HEK293T (cell line): ENCODE measurements at places on chromosomes 11 and 22.

DNA sequence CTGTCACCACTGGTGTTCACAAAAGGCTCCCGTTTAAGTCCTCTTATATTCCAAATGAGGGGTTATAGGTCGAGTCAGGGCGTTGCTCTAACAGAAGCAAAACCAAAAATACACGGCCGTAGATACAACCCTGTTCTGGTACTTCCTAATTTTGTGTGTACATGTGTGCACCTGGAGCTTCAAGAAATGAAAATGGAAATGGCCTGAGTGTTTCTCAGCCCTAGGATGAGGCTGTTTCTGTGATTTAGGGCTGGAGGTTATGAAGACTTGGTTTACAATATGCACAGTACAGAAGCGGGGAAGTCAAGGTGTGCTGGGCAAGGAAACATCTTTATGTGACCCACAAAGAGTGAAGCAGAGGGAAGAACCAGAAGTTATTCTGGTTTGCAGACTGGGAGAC, 110.4 kb upstream of the OR4B1 start:
- no peak for DNase-seq

GRCh38 chr11:119091178-119091577, 6.5 kb downstream of the HMBS start:
- DNase-seq: no peak

- DNase-seq: no peak
Measured at GRCh38 chr11:72209101-72209500, 7.5 kb upstream of the FOLR2 start.

- no peak for DNase-seq
Measured at GRCh38 chr11:87059596-87060390, 22.1 kb downstream of the TMEM135 start.

- DNase-seq: no peak
Measured at GRCh38 chr11:111523343-111523742, 8.8 kb downstream of the HOATZ start.

DNA sequence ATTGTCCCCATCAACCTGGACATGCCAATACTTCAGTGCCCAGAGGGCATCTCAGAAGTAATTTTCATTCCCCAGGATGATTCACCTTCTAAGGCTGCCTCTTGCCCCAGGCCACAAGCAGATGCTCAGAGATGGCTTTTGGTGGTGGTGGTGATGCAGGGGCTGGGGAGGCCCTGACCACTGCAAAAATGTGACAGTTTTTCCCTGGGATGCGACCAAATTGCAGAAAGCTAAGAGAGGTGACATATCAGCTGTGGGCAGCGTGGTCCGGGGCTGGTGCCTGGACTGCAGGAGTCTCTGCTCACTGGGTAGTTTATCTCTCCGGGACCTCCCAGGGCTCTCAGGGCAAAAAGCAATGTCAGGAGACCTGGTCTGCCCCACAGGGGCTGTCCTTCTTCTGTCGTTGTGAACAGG, 39.7 kb upstream of the ACCSL start:
- DNase-seq: no peak

GRCh38 chr11:70424765-70425344, 26.5 kb downstream of the CTTN start:
- no peak for DNase-seq

DNA sequence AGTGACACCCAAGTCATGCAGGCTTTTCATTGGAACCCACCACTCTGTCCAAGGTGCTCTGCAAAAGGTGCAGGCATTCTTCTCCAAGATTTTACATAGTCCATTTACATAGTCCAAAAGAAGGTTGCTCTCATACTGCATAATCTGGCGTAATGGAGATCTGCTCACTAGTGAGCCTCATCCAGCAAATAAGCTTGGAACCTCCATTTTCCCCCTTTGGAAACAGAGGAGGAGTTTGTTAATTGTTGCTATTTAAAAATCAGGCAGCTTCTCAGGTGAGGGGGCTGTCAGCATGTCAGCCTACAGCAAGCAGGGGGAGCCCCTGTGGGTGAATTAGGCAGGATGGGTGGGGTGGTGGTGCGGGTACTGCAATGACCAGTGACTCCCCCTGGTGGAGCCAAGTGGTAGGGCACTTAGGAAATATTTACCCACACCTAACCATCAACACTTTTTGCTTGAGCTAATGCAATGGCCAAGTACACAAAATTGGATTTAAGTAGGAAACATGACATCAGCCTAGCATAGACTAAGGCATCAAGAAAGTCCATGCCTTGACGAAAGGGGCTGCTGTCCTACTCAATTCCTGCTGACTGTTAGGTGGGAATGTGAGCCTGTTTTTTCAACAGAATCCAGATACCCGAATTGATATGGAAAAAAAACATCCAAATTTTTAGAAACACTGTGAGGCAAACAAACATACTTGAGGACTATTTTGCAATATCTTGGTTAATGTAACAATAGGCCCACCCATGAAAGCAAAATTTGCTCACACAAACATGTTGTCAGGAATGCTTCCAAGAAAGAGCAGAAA, 64.5 kb downstream of the AMBRA1 start:
- peak; percentile 83 for DNase-seq

DNA sequence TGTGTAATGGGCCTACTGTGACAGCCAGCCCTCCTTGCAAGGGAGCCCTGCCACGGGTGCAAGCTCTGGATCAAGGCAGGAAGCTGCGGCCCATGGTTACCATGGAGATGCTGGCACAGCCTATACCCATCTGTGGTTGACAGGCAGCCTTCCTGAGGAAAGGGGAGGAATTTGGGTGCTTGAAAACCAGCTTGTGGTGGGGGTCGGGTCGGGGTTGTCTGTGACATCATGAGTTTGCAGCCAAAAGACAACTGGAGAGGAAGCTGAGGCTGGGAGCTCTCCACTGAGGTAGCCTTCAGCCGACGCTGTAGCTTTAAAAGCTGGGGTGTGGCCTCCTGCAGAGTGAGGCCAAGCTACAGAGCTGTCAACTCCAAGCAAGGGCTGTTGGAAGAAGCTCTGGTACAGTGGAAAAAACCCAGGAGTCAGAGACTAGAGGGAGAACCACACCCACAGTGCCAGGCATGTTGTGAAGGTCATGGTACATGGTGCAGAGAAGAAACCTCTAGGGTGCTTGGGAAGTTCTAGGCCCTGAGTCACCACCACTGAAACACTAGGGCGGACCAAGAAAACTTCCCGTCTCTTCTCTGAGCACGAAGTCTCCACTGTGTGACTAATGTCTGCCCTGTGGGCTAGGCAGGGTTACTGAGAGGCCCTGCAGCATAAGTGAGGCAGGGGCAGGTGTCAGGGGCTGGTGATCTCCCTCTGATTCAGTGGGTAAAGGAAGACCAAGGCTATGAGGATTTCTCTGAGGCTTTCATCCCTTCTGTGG, 10.8 kb upstream of the LDHA start:
- DNase-seq: peak; percentile 16

GRCh38 chr11:30546334-30546733, 39.8 kb downstream of the MPPED2 start:
- DNase-seq: no peak

DNA sequence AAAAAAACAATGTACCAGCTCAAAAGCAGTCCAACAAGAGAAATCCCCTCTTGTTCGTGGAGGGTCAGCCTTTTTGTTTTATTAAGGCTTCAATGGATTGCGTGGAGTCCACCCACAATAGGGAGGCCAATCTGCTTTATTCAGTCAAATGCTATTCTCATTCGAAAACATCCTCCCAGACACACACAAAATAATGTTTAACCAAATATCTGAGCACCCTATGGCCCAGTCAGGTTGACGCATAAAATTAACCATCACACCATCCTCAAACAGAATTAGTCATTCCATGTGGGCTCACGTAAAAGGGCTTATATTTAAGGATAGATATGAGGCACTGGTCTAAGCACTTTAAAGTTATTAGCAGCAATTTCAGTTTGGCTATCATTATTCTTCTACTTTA, 58.9 kb upstream of the DEUP1 start:
- no peak for DNase-seq

DNA sequence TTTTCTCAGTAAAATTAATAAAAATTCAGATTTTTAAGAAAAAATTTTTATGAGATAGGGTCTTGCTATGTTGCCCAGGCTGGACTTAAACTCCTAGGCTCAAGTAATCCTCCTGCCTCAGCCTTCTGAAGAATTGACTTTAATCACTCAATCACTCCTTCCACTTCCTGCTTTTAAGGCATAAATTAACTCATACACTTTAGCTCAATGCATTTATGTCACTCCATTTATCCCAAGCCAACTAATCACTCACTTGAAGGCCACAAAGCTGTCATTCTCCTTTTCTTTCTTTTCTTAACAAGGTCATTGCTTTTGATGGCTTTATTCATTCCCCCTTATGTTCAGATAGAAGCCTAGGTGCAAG, 877 bp downstream of the ALG9 start:
- DNase-seq: no peak

DNA sequence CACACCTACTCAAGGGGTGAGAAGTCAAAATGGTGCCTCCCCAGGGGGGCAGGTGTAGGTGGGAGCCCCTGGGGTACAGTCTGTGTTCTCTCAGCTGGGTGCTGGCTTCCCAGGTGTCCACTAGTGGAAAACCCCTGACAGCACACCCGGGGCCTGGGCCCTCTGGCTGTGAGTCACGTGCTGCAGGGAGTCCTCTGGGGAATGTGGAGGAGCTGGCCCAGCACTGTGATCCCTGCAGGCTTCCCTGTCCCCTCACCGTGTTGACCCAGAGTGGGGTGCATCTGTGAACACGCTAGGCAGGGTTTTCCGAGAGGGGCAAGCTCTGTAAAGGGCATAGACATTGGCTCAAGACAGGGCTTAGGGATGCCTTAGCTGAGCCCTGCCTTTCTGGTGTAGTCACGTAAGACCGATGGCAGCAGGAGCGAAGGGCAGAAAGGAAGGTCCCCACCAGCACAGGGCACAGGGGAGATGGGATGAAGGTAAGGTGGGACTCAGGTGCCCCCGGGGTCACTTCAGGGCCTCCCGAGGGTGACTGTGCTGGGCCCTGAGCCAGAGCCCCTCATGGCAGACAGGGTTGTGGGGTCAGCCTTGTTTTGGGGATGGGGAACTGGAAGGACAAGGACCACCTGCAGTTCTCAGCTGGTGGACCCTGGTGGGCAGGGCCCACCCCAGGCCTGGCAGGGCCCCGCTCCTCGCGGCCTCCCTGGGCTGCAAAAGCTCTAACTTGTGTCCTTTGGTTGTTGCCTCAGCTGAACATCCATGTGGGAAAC, 14.1 kb downstream of the DERL3 start:
- DNase-seq: no peak

DNA sequence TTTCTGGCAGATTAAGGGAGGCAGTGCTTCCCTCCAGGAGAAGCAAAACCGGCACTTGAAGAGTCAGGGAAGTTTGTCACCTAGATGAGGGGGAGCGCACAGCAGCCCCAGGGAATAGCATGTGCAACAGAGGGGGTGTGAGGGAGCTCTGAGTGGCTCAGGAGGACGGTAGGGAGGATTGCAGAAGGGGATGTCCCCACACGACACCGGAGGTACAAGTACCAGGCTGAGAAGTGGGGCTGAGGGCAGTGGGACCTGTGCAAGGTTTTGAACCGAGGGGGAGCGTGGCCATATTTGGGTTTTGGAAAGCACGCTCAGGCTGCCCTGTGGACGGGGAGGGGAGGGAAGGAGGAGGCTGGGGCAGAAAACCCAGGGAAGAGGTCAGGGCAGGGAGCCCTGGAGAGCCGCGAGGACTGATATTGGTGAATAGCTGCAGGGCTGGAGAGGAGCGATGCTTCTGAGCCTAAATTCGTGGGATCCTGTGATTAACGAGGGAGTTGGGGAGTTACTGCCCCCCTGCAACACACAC, 17.9 kb upstream of the TMPRSS6 start:
- DNase-seq: no peak

DNA sequence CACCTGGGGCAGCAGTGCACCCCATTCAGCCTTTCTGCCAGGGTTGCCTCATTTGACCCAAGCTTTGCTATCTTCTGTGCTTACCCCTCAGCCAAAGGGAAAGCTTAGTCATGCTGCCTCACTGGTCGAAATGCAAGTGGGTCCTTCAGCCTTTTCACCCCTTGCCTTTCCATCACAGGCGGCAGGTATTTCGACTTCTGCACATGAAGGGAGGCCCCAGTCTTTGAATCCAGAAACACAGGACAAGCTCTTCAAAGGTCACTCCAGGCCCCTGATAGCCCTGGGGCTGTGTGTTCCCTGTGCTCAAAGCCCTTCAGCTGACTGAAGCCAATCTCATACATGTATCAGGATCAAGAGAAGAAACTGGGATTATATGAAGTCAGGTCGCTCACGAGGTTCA, 129.7 kb downstream of the SNX19 start:
- DNase-seq: no peak

DNA sequence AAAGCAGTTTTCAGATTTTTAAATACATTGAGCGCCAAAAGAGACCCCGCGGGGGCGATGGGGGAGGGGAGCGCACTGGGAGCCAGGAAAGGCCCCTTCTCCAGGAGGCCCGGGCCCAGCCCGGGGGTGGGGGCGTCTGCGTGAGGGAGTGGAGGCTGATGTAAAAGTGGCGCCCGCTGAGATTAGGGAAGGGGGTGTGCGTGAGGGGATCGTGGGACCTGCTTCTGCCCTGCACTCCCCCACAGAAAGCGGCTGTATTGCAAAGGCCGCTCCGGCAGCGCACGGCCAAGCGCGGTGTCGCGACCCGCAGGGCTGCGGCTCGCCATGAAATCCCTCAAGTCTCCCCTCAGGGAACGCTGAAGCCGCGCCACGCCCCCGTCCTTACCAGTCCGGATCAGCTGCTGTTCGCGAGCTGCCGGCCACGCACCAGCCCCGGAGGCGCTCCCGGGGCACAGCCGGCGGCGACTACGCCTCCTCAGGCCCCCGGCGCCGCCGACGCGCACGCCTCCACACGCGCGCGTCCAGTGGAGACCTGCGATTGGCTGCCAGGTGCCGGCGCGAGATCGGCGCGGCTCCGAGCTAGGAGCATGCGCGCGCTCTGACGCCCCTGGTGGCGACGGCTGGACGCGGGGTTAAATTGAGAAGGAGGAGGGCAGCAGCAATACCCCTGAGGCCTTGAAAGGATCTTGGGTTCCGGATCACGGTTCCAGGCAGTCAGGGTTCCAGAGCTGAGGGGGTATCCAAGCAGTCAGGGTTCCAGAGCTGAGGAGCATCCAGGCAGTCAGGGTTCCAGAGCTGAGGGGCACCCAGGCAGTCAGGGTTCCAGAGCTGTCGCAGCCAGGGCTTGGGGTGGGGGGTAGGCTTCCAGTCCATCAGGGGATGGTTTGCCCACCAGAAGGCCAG, at the start of gene ZNF280B:
Gene ZNF280B (minus strand): TSS at position 469 of the 903 bp plus-strand sequence. CDS start 19,344 bp downstream, outside the sequence.
- peak; percentile 97 for DNase-seq

DNA sequence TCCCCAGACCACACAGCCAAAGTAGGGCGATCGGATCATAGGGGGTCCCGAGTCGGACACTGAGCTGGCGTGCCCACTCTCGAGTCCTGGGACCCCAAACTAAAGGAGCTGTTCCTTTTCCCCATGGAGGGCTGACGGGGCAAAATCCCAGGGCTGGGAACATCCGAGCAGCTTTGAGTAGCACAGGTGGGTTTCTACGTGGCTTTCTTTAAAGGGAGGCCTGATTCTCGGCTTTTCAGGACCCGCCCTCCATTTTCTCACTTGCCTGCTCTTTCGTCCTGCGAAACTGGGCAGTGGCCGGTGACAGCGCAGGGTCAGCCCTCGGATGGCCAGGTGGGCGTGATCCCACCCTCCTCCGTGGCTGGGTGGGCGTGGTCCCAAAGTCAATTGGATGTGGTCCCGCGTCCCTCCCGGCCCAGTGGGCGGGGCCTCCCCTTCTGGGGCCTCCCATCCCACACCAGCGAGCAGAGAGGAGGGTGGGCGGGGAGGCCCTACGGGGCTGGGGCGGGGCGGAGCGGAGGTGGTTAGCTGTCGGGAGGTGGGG, 17.5 kb upstream of the TXNRD2 start:
- DNase-seq: peak; percentile 93
